ENCODE measurements at places on chromosomes 2 and 18. TPM values are rescaled to one million over a fixed set of nuclear protein-coding genes. Genes with fewer than 3 reads are reported as not detected.

DNA sequence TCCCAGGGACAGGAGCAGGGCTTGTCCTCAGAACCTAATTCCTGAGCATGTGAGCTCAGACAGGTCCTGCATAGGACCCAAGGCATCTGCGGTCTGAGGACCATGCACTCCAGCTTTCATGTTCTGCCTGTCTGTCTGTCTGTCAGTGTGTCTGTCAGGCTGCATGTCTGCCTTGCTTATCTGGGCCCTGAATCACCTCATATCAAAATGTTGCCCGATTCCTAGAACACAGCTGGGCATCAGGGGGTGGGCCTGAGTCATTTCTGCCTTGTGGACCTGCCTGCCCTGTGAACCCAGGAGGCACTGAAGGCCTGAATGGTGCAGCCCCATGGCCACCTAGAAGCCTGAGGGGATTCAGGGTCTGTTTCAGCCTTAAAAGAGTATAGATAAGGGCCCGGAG is 22.1 kb downstream of the INHBB start:
- DNase-seq, result no peak

Gene CAPN14
- total RNA-seq, result 0.08 TPM

DNA sequence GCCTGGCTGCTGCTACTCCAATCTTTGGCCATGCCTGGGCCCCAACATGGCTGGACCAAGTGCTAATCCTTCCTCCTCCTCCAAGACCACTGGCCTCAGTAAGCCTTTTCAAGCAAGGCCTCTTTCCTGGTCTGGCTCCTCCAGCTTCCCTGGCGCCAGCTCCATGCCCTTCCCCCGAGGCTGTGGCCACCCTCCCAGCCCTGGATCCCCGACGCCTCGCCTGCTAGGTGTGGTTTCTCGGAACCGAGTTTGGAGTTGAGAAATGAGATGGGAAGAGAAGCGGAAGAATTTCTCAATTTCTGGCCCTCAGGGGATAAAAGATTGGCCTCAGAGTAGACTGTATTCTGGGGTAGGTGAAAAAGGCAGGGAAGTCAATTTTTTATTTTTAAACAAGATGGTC is 46.4 kb downstream of the ADCY3 start:
- no peak for DNase-seq

- no peak for DNase-seq
Observed at GRCh38 chr2:138985881-138986280, 205.7 kb upstream of the NXPH2 start.

- no peak for DNase-seq
Observed at GRCh38 chr2:73938718-73939352, 12.2 kb downstream of the DGUOK start.

DNA sequence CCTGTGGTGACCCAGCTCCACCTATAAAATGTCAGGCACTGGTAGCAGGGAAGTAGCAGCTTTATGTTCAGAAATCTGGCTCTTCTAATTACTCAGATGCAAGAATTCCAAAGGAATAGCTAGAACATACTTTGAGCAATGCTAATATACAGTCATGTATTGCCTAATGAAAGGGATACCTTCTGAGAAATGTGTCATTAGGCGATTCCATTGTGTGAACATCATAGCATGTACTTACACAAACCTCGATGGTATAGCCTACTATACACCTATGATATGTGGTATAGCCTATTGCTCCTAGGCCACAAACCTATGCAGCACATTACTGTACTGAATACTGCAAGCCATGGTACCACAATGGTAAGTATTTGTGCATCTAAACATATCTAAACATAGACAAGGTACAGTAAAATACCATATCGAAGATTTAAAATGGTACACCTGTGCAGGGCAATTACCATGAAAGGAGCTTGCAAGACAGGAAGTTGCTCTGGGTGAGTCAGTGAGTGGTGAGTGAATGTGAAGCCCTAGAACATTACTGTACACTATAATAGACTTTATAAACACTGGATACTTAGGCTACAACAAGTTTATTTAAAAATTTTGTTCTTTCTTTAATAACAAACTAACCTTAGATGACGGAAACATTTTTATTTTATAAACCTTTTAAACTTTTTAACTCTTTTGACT is 50.3 kb upstream of the ETAA1 start:
- no peak for DNase-seq

- DNase-seq, result no peak
Observed at GRCh38 chr2:205571360-205571959, 110.8 kb upstream of the NRP2 start.

DNA sequence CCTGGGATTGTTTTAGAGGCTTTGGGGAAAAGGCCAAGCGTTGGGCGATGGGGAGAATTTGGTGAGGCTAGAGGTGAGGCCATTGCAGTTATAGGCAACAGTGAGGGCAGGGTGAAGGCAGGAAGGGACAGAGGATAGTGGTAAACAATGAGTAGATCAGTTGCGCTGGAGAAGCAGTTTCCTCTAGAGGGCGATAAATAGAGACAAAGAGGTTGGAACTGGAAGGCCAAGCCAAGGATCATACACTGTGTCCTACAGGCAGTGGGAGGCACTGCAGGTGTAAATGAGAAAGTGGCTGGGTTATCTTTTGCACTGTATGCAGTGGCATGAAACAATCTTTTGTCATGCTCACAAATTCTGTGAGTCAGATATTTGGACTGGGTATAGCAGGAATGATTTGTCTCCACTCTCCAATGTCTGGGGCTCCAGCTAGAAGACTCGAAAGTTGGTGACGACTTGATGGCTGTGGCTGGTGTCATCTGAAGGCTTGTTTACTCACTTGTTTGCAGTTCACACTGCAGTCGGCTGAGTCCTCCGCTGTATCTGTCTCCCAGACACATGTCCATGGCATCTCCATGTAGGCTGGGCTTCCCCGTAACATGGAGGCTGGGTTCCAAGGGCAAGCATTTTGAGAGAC is 82.1 kb downstream of the TNP1 start:
- peak; percentile 58 for DNase-seq

Gene HS1BP3
- 11.2 TPM for total RNA-seq

DNA sequence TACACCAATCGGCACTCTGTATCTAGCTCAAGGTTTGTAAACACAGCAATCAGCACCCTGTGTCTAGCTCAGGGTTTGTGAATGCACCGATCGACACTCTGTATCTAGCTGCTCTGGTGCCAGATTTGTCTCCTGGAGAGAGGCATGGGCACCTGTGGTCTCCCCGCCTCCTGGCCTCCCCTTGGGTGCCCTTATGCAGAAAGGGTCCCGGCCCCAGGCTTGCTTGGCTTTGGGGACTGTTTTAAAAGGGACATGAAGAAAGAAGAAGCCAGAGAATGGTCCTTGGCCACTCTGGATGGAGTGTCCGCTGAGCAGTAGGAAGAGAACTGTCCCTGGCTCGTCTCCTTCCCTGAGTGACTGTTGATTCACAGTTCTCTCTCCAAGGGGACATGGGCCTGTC is 11.5 kb upstream of the ALPP start:
- no peak for DNase-seq

Gene PEX13
- 22.3 TPM for total RNA-seq

GRCh38 chr2:5453220-5454050 is 238.7 kb upstream of the SOX11 start:
- no peak for DNase-seq

Gene MYOM1
- 0.78 TPM for total RNA-seq

Gene DSG4
- total RNA-seq, result not detected

DNA sequence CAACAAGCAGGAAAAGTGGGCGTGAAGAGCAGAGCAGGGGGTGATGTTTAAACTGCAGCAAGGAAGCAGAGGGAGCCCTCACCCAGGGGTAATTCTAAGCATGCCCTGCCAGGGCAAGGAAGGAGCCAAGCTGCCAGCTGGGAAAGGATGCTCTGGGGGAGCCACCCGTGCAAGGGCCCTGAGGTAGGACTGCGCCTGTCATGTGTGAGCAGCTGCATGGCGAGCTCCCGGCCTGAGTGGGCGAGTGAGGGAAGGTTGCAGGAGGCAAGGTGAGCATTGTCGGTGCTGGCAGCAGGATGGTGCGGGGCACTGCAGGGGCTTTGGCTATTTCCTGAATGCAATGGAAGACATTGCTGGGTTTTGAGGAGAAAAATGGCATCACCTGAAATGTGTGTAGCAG is 107.2 kb downstream of the COPS8 start:
- DNase-seq, result no peak

DNA sequence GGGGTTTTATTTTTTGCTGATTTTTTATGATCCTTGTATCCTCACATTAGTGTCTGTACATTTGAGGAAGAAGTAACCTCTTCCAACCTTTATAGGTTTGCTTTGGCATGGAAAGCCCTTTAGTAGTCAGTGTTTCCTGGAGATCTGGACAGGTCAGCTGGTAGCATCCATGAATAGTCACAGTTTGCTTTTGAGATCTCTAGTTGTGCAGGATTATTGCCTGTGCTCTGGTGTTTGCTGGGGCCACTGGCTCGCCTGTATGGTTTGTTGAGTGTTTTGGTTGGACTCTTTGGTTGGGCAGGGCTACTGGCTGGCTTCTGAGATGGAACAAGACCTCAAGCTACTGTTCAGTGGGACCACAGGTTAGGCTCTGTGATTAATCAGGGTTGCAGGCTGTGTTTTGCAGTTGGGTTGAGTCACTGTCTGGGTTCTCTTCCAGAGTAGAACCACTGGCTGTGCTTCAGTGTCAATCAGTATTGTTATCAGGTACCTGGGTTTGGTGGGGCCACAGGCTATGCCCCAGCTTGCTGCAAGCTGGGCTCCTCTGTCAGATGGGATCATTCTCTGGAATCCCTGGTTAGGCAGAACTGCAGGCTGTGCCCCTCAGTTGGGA is 20.0 kb downstream of the SP140L start:
- no peak for DNase-seq

- peak; percentile 29 for DNase-seq
Observed at GRCh38 chr18:58338961-58339592, 289.8 kb downstream of the ALPK2 start.

Gene FBXO36
- total RNA-seq, result 3.4 TPM

GRCh38 chr18:36890598-36890997 is 61.7 kb downstream of the KIAA1328 start:
- no peak for DNase-seq
